ENCODE measurements at places on chromosomes 13 and 19.
A peak's percentile ranks its signal among the peaks of the same experiment; 100 is the strongest.

DNA sequence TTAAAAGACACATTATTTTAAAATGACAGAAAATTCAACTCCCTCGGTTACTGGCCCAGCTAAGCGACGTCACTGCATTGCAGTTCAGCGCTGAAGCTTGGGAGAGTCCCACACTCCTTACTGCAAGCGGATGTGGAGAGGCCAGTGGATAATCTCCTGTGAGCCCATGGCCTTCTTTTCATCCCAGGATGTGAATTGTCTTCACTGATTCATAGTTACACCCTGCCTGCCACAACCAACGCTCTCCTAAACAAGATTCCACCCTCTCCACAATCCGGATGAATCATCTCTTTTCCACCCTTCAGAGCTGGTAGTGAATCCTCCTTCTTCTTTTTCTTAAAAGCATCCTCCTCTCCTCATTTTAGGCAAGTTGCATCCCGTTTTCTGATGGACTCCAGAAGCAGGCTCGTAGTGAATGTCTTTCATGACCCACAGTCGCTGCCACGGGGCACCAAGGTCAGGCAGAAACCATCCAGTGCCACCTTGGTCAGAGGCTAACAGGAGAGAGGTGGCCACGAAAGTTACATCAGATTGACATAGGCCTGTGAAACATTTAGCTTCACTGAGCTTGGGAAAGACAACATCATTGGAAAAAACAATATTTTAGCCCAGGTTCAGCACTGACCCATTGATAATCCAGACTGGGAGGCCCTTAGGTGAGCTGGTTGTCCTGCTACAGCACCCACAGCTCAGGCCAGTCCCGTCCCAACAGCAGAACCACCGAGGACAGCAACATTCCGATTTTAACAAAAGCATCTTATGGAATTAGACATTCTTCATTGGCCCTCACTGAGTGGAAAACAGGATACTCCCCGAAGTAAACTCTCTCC lies 2.0 kb downstream of the GJB2 start:
- no peak for DNase-seq

DNA sequence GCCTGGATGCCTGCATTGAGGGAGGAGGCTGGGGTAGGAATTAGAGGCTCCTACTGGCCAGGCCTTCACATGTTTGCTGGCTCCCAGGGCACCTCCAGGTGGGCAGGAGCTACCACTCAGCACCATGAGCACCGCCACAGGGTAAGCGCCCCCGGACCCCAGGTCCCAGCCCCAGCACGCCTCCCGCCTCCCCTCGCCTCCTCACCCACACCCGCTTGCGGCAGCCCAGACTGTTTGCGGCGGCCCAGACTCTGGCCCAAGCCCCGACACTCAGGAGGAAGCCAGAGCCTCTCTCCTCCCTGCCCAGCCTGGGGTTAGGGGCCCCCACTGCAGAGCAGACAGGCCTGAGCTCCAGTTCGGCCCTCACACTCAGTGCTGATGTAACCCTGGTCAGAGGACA lies 652 bp downstream of the EPS8L1 start:
- DNase-seq = no peak

GRCh38 chr19:2970201-2970835 lies 7.0 kb upstream of the TLE6 start:
- no peak for DNase-seq

- DNase-seq = no peak
These were observed 257.8 kb downstream of the ENOX1 start for GRCh38 chr13:43528992-43529391.

DNA sequence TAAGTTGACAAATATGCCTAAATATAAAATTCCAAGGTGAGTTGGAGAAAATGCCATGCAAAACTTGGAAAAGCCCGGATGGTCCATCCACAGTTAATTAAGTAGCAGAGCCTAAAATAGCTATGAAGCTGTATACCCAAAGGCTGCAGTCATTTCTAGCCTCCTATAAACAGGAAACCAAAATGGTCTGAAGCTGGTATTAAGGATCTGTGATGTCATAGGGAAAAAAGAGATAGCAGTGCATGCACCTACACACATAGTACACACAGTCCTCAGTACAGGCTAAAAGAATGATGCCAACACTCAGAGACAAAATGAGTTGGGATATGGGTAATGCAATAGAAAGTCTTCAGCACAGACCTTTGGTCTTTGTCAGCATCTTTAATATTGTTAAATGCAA lies 736.9 kb downstream of the EFNB2 start:
- no peak for DNase-seq

- DNase-seq = no peak
These were observed 38.9 kb downstream of the IRS2 start for GRCh38 chr13:109747524-109747923.

DNA sequence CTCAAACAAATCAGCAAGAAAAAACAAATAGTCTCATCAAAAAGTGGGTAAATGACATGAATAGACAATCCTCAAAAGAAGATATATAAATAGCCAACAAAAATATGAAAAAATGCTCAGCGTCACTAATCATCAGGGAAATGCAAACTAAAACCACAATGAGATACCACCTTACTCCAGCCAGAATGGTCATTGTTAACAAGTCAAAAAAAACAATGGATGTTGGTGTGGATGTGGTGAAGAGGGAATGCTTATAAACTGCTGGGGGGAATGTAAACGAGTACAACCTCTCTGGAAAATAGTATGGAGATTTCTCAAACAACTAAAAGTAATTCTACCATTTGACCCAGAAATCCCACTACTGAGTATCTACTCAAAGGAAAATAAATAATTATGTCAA lies 239.2 kb upstream of the RFC3 start:
- no peak for DNase-seq

DNA sequence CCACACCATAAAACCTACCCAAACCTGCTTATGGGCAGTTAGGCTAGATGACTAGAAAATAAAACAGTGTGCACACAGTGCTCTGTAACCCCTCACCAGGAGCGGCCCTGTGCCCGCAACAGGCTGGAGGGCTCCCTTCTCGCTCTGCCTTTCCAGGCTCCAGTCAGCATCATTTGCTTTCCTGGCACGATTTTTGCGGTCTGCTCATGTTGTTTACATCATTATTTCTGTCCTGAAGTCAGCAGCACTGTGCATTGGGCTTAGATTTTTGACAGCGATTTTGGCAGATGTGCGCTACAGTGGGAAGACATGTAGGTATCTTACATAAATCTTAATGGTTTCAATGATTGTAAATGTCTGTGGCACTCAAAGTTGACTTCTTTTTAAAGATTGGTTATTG lies 344.0 kb downstream of the MTUS2 start:
- no peak for DNase-seq

- no peak for DNase-seq
These were observed 35.5 kb upstream of the TMEM255B start for GRCh38 chr13:113723410-113724015.

GRCh38 chr13:36014763-36015162 lies 116.4 kb downstream of the DCLK1 start:
- no peak for DNase-seq

DNA sequence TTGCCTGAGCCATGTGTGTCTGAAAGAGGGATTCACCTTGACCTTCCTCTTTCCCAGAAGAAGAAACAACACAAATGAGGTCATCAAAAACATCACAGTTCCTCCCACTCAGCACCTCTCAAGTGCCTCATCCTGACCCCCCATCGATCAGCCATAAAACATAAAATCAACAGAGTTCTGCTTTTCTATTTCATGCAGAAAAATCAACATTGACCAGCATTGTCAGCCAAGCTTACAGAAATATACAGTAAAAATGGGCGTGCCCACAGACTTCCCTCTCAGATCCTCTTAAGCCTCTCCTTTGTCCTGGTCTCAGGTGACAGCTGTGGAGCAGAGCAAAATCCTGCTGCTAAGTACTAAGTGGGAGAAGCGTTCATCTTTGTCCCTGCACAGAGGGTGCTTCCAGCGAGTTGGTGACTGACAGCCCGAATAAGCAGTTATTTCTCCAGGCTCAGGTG lies 213.3 kb downstream of the OLFM4 start:
- DNase-seq = no peak

GRCh38 chr13:70353096-70353495 lies 244.8 kb upstream of the KLHL1 start:
- DNase-seq = no peak

- DNase-seq = no peak
These were observed 34.9 kb downstream of the RXFP2 start for GRCh38 chr13:31774186-31774750.

DNA sequence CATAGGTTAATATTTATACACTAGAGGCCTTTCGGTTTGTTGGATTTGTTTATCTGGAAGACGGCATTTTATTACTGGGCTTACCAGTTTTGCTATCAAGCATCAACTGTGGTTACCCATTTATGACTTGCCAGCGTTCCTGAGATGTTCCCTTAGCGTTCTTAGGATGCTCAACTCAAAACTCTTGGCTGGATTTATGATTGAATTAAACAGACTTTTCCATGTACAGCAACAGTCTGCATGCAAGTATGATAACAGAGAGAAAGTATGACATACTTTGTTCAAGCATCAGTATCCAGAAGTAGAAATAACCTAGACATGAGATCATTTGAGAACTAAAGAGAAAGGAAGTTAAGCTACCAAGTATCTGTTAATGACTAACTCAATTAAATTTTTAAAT lies 29.9 kb upstream of the RNF113B start:
- DNase-seq = no peak

GRCh38 chr19:49890349-49891311 lies 6.1 kb downstream of the IL4I1 start:
- DNase-seq = no peak

DNA sequence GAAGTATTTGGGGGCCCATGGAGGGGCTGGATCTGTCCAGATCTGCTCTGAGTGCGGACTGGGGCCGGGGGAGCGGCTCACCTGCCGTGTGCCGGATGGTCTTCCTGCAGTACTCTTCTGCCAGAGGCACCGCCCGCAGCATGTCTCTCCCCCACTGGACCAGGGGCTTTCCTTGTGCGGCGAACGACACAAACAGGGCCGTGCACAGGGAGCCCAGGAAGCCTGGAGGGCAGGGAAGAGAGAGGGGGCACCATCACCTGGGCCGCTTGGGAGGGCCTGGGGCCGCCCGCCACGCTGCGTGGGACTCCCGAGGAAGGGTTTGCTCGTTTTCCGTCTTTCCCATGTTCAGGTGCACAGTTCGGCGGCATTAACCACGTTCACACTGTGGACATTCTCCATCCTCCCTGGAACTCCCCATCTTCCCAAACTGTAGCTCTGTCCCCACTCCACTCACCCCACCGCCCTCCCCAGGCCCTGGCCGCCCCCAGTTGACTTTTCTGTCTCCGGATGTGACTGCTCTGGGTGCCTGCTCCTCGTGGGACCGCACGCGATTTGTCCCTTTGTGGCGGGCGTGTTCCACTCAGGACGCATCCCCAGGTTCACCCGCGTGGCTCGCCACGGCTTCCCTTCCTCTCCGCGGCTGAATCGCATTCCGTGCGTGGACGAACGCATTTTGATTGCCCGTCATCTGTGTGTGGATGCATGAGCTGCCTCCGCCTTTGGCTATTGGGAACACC lies 24.2 kb downstream of the ADPRHL1 start:
- DNase-seq = no peak

DNA sequence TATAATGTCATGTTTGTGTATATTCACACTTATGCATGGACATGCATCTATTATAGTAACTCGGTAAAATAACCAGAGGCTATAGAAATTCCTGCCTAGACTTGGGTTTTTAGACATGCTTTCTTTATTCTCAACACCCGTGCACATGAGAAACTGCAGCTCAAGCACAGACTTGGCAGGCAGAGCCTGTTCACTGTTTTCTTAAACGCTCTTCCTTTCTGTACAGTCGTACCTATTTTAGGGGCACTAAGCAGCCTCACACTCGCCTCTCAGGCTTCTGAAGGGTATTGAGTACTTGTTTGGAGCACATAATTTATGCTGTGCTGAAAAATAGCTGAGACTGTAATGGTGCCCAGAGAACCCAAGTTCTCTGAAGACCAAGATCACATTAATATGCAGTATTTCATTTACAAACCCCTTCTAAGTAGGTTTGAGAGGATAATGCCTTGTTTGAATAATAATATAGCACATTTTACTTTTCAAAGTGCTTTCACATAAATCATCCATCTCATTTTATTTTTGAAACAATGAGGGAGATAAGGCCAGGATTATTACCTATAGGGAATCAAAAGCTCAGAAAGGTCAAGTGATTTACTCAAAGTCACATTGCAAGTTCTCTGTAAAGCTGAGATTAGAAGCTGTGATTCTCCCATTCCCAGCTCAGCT lies 429.9 kb downstream of the SPRY2 start:
- DNase-seq = peak; percentile 30

Measured in NCI-H1436 (cell line).